ENCODE measurements at places on chromosomes 1 and 21. TPM values are rescaled to one million over a fixed set of nuclear protein-coding genes. Genes with fewer than 3 reads are reported as not detected.
A peak's percentile ranks its signal among the peaks of the same experiment; 100 is the strongest.

- no peak for DNase-seq
- H3K27ac ChIP-seq: no peak overlapping the region
- H3K4me3 ChIP-seq: no peak overlapping the region
- peaks cover 10% of the 10 kb centered on the region for H3K4me1 ChIP-seq
- no peaks in the 10 kb centered on the region for H3K27me3 ChIP-seq
- H3K36me3 ChIP-seq: no peaks in the 10 kb centered on the region
Observed at GRCh38 chr1:109846162-109846561, 64.5 kb upstream of the CSF1 start.

DNA sequence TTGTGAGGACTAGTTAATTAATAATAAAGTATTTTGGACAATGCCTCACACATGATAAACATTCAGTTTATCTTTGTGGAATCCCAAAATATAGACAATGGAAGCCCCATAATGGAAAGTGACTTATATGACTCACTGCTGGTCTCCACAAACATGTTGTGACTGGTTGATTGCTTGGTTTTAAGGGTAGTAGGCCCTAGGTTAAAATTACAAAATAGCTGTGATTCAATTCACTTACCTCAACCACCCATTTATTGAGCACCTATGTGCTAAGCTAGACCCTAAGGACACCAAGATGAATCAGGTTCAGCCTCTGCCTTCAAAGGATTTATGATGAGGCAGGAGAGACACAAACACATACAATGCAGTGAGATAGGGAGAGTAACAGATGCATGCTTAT lies 42.4 kb downstream of the KANK4 start:
- H3K4me3 ChIP-seq: no peak overlapping the region
- H3K4me1 ChIP-seq: peaks cover 15% of the 10 kb centered on the region
- no peak overlapping the region for H3K27ac ChIP-seq
- no peak for DNase-seq

- peaks cover 40% of the 10 kb centered on the region for H3K36me3 ChIP-seq
- H3K4me3 ChIP-seq: peak overlapping the region; percentile 100
- H3K27me3 ChIP-seq: no peaks in the 10 kb centered on the region
- DNase-seq: no peak
- H3K27ac ChIP-seq: peak overlapping the region; percentile 56
Observed at GRCh38 chr1:100893718-100894117, 924 bp downstream of the EXTL2 start.

GRCh38 chr1:217907504-217907903 lies 276.4 kb downstream of the SPATA17 start:
- no peak overlapping the region for H3K4me3 ChIP-seq
- DNase-seq: no peak
- no peaks in the 10 kb centered on the region for H3K27me3 ChIP-seq
- H3K27ac ChIP-seq: no peak overlapping the region

- no peaks in the 10 kb centered on the region for H3K36me3 ChIP-seq
- no peak for DNase-seq
- peaks cover 8% of the 10 kb centered on the region for H3K4me1 ChIP-seq
- H3K4me3 ChIP-seq: no peak overlapping the region
Observed at GRCh38 chr1:10799726-10800125, 3.3 kb upstream of the CASZ1 start.

DNA sequence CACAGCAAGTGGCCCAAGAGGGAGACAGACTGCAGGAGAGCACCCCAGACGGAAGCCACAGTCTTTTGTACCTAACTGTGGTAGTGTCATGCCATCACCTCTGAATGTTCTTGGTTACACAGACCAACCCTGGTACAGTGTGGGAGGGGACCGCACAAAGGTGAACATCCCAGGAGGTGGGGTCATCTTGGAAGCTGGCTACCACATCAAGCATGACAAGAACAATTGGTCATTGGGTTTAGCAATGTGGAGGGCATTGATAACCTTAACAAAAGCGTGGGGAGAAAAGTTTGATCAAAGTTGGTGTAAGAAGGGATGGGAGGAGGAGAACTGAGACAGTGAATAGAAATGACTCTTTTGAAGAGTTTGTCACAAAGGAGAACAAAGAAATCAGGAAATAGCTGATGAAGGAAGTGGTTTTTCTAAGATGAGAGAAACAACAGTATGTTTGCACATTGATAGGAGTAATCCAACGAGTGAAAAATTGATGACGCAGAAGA lies 87.1 kb upstream of the CACNA1E start:
- peaks cover 29% of the 10 kb centered on the region for H3K4me1 ChIP-seq
- DNase-seq: peak; percentile 71
- no peaks in the 10 kb centered on the region for H3K27me3 ChIP-seq
- H3K36me3 ChIP-seq: no peaks in the 10 kb centered on the region
- no peak overlapping the region for H3K4me3 ChIP-seq

- peaks cover 15% of the 10 kb centered on the region for H3K36me3 ChIP-seq
- H3K4me1 ChIP-seq: peaks cover 1% of the 10 kb centered on the region
- no peak overlapping the region for H3K4me3 ChIP-seq
- H3K27me3 ChIP-seq: no peaks in the 10 kb centered on the region
- H3K27ac ChIP-seq: no peak overlapping the region
Observed at GRCh38 chr1:32100807-32101708, 6.8 kb upstream of the KPNA6 start.

CNN3 gene
- total RNA-seq: 2.5 TPM

CCDC185 gene
- total RNA-seq: not detected

DNA sequence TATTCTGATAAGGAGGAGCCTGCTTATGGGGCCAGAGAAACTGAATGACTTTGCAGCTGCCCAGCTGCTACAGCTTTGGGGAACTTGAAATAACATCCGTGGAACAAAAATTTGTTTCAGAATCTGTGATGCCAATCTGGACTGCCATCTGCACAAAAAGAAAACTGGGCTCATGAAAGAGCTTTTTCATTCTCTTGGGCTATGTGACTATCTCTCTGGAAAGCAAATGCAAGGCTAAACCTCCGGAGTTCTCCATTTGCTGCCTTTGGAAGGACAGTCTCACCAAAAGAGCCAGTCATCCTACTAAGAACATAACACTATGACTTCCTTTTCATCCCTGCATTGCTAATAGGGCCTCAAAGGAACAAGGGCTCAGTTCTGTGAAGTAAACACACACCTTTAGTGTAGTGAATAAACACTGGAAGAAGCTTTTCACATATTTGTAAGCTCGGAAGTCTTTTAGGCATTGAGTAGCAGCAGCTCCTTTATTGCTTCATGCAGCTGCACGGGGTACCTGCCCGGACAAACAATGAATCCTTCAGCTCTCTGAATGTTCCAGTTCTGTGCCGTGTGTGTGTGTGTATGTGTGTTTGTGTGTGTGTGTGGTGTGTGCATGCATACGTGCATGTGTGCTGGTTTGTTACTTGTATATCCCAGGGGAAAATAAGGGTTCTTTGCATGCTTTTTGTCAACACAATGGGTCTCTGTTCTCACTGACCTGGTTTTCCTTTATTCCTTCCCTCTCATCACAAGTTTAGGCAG lies 255.5 kb upstream of the SGIP1 start:
- H3K27ac ChIP-seq: no peak overlapping the region
- no peak overlapping the region for H3K4me3 ChIP-seq
- DNase-seq: no peak
- H3K4me1 ChIP-seq: peaks cover 91% of the 10 kb centered on the region
- H3K36me3 ChIP-seq: peaks cover 1% of the 10 kb centered on the region
- H3K27me3 ChIP-seq: no peaks in the 10 kb centered on the region

NTMT2 gene
- not detected for total RNA-seq

DNA sequence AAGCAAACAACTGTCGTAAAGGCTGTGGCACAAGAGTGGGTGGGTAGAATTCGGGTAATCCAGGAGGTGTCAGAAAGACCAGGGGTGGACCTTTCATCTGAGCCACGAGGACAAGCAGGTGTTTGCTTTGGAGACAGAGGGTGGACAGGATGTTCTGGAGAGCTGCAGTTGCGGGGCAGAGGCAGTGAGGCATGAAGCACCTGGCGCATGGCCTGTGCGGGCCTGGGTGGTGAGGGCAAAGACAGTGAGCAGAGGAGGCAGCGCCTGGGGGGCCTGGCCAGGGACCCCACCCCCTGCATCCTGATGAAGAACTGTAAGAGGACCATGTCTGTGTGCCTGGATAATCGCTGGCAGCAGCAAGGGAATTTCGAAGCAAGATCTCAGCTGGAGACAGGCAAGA lies 24.9 kb downstream of the KIF26B start:
- H3K27ac ChIP-seq: no peak overlapping the region
- H3K4me3 ChIP-seq: no peak overlapping the region
- H3K36me3 ChIP-seq: no peaks in the 10 kb centered on the region
- no peak for DNase-seq
- no peaks in the 10 kb centered on the region for H3K27me3 ChIP-seq

DNA sequence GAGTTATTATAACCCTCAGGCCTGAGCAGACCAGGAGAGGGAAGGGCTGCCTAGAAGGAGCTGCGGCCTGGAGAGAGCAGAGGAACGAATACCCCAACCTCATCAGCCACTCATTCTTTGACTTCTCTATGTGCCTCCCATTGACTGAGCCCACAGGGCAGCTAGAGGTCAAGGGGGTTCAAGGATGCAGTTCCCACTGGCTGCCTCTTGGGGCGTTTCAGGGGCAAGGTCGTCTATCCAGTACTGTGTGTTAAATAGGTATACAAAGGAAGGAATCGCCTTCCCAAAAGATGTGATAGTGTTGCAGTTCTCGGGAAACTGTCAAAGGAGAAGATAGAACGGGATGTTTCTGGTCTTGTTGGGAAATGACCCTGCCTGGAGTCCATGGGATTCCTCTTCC lies 250.6 kb downstream of the PRDM2 start:
- peaks cover 10% of the 10 kb centered on the region for H3K27me3 ChIP-seq
- peak; percentile 24 for DNase-seq
- H3K27ac ChIP-seq: no peak overlapping the region

- H3K4me1 ChIP-seq: peaks cover 8% of the 10 kb centered on the region
- peaks cover 10% of the 10 kb centered on the region for H3K27me3 ChIP-seq
- no peaks in the 10 kb centered on the region for H3K36me3 ChIP-seq
- no peak overlapping the region for H3K27ac ChIP-seq
Observed at GRCh38 chr1:228735871-228736586, 750 bp downstream of the RHOU start.

- H3K27me3 ChIP-seq: peaks cover 25% of the 10 kb centered on the region
- H3K27ac ChIP-seq: no peak overlapping the region
- no peaks in the 10 kb centered on the region for H3K4me1 ChIP-seq
- H3K36me3 ChIP-seq: no peaks in the 10 kb centered on the region
- no peak overlapping the region for H3K4me3 ChIP-seq
- no peak for DNase-seq
Observed at GRCh38 chr1:19846338-19846737, 31.3 kb upstream of the RNF186 start.

DNA sequence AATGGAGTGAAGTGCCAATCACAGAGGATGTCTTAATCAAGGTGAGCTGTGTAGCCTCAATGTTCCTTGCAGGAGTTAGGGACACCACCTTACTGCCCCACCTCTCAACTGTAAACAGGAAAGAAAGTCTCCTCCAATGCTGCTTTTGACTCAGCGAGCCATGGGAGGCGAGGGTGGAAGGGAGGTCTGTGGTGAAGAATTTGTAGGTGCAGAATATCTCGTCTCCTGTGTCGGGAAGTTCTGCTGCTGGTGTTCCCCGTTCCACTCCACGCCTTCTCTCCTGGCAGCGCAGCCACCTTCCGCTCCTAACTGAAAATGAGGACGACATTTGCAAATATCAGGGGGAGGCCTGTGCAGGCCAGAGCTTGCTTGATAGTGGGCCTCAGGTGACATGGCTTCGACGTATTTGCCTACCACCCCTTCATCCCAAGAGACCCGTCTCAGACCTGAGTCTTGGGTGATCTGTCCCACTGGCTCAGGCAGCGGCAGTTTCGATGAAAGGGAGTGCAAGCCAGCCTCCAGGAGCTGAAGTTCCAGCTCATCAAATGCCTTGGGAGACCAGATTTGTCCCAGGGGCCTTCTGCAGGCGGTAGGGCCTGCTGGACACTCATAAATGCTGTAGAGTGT lies 368.3 kb upstream of the C1orf174 start:
- no peaks in the 10 kb centered on the region for H3K36me3 ChIP-seq
- H3K4me1 ChIP-seq: no peaks in the 10 kb centered on the region
- no peak for DNase-seq
- H3K27me3 ChIP-seq: peaks cover 8% of the 10 kb centered on the region
- H3K27ac ChIP-seq: no peak overlapping the region

- no peaks in the 10 kb centered on the region for H3K27me3 ChIP-seq
- no peak overlapping the region for H3K4me3 ChIP-seq
- no peaks in the 10 kb centered on the region for H3K4me1 ChIP-seq
- DNase-seq: no peak
Observed at GRCh38 chr1:63886340-63886739, 112.5 kb downstream of the ROR1 start.

GRCh38 chr1:19262047-19262446 lies 10.4 kb downstream of the MRTO4 start:
- H3K4me1 ChIP-seq: peaks cover 8% of the 10 kb centered on the region
- H3K4me3 ChIP-seq: no peak overlapping the region
- H3K27me3 ChIP-seq: no peaks in the 10 kb centered on the region
- peaks cover 27% of the 10 kb centered on the region for H3K36me3 ChIP-seq
- no peak for DNase-seq
- H3K27ac ChIP-seq: no peak overlapping the region

DNA sequence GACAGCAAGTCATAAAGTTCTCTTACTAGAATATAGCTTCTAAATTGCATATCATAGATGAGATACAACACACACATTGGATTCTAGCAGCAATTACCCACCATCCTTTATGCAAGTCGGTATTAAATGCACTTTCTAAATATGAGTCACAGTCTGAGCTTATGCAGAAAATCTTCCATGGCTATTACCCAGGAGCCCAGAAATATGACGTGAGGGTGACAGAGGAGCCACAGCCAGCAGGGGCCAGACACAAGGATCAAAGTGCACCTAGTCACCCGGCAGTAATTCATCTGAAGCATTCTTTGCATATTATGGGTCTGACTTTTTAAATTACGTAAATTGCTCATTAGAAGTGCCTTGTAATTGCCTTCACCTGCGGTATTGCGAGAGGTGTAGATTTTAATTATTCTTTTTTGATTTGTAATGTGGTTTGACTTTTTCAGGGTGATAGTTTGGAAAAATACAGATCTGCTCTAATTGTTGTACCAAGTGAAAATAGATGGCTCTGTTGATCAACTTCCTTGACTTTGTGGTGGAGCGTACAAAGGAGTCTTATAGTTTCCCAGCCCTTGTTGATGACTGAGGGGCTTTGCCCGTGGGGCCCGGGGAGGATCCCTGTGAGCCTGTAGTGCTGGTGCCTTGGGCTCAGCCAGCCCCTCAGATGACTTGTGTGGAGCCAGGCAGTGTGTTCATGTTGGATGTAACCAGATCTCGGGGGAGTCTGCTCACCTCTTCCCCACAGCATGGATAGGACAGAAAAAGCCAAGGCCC lies 470.0 kb upstream of the VAMP3 start:
- no peaks in the 10 kb centered on the region for H3K36me3 ChIP-seq
- H3K4me3 ChIP-seq: no peak overlapping the region
- no peak for DNase-seq
- H3K27ac ChIP-seq: no peak overlapping the region

ATF3 gene
- 44.9 TPM for total RNA-seq

DNA sequence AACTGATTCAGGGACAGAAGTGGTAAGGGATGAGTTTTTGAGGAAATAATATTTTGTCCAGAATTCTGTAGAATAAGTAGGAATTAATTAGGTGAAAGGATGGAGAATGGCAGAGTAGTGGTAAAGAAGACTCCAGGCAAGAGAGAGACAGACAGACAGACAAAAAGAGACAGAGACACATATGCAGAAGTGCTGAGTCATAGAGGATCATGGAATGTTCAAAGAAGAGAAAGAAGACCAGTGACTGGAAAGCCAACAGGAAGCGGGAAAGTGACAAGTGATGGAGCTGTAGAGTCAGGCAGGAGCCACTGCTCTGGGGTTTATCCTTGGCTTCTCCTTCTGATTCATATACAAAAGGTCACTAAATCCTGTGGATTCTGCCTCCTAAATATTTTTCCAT lies 85.9 kb downstream of the UROD start:
- no peaks in the 10 kb centered on the region for H3K27me3 ChIP-seq
- H3K4me1 ChIP-seq: no peaks in the 10 kb centered on the region
- DNase-seq: no peak
- no peak overlapping the region for H3K27ac ChIP-seq

Measured in activated CD4-positive, alpha-beta T cell treated with anti-CD3 and anti-CD28 coated beads for 36 hours (primary cell).